ENCODE measurements at places on chromosomes 5 and 9.

DNA sequence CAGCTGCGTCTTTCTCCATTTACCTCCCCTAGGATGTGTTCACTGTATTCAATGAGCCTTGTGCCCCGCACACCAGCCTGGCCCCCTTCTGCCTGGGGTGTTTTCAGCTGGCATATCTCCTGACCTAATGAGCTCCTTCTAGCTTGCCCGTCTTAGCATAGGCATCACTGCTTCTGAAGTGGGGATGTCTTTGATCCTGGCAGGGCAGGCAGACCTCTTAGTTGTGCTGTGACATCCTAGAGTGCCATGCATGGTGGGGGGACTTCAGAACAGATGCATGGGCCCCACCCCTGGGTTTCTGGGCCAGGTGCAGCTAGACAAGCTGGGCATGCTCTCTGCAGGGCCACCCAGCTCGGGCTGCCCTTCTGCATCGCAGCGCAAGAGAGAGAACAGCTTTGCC, 172.7 kb downstream of the GADD45G start:
- DNase-seq, result no peak

DNA sequence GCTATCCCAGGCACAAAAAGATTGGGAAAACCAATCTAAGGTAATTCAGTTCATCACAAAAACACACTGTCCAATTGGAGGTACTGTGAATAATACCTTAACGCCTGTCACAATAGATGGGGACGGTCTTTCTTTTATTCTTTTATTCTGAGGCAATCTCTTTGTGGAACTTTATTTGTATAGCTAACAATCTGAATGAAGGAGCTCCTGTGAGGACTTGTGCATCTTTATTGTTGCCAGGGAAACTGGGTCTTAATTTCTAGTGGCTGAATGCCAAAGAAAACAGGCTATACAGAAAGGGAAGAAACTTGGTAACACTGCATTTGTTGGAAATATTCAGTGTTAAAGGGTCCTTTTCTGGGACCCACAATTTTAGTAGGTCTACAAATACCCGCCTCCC, 546.9 kb upstream of the C9orf72 start:
- DNase-seq, result no peak

DNA sequence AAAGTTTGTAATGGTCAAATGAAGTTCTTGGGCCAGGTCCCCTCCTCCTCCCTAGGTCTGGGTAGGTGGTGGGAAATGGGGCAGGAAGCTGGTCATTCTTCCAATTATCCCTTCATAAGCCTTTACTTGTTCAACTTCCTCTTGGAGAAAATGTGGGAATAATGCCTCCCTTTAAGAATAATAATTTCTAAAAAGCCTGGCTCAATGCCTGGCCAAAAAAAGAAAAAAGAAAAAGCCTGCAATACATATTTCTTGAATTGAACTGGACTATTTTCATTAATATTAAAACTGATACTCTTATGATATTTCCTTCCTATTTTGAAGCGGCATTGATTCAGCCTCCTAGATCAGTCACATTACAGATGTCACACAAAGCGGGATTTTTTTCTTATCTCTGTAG, 600.9 kb downstream of the CCDC171 start:
- DNase-seq, result no peak

- DNase-seq, result no peak
Observed at GRCh38 chr5:94832685-94833084, 214.2 kb downstream of the SLF1 start.

GRCh38 chr5:57725658-57726504, 243.3 kb upstream of the ACTBL2 start:
- no peak for DNase-seq

- no peak for DNase-seq
Observed at GRCh38 chr9:27963836-27964235, 390.6 kb upstream of the C9orf72 start.

GRCh38 chr5:75951716-75952115, 131.5 kb upstream of the SV2C start:
- DNase-seq, result no peak

DNA sequence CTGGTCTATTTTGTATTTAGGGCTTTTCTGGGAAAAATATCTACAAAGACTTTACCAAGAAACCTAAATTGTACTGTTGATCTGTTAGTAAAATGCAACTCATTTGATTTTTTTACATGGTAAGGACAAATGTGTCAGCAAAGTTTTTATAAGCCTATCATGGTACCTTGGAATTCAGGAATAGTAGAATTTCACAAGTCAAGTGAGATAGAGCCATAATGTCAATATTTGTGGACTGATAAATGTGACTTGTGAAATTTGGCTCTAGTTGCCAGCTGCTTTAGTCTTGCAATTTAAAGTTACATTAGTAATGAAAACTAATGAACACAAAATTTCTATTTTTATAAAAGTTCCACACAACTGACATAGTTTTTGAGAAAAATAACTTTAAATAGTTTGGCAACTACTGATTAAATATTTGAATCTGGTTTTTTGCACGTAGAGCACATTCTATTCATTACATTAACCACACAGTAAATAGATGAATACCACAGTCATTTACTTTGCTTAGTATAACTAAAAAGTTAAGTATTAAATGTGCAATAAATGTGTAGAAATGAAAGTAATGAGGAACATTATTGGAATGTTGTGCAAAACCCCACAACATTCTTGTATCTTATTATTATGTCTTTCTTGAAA, 41.2 kb upstream of the RIOK2 start:
- DNase-seq, result no peak

- no peak for DNase-seq
Observed at GRCh38 chr5:155948576-155948975, 378.4 kb upstream of the SGCD start.

DNA sequence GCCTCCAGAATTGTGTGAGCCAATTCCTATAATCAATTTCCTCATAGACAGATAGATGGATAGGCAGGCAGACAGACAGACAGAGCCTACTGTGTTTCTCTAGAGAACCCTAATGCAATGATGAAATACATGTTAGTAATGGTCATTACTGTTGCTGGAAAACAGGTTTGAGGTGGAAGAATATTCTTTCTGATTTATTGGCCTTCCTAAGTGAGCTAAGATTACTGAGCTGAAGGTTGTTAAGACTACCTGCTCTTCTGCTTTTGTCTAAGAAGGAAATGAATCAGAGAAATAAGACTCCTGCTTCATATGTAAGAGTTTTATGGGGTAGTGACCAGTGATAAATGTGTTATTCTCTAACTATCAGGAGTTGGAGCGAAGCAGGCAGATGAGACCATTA, 219.9 kb downstream of the ELAVL2 start:
- no peak for DNase-seq

DNA sequence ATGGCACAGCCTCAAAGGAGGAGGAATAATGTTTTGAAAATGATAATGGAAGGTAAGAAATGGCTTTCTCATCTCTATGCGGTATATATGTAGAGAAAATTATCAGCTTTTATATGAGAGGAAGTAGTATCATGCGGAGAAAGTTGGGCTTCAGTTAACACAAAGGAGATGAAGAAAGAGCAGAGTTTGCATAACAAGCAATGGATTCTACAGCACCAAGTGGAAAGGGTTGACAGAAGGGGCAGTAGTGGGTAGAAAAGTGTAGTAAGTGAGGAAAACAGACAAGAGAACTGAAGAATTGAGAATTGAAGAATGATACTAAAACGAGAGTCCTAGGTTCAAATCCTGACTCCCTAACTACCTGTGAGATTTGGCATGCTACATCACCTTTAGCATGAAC, 51.0 kb downstream of the GNG10 start:
- DNase-seq, result no peak

DNA sequence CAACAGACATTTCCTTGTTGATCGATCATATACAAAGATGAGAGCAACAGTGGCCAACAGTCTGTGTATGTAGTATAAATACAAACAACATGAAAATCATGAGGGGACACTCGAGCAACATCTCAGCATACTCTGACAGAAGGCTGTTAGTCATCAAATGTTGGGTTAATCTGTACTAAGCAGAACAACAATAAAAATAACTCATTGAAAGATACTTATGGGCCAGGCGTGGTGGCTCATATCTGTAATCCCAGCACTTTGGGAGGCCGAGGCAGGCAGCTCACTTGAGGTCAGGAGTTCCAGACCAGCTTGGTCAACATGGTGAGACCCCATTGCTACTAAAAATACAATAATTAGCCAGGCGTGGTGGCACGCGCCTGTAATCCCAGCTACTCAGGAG, 67.3 kb downstream of the SCAI start:
- DNase-seq, result no peak

DNA sequence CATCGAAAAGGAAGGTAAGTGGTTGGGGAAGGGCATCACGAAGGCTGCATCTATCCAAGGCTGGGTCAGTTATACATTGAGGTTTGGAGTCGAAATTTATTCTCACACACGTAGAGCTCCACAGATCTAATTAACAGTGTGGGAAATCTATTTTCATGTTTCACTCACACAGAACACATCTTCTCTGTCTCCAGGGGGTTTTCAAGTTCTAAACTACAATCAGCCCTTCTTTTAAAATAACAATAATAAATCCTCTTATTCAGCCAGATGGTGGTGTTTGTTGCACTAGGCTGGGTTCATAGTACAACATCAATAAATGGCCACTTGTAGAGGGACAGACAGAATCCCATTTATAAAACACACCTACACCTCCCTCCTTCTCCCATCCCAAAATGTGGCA, 174.5 kb upstream of the KLF9 start:
- no peak for DNase-seq

GRCh38 chr5:172798422-172799215, 27.6 kb upstream of the DUSP1 start:
- no peak for DNase-seq

DNA sequence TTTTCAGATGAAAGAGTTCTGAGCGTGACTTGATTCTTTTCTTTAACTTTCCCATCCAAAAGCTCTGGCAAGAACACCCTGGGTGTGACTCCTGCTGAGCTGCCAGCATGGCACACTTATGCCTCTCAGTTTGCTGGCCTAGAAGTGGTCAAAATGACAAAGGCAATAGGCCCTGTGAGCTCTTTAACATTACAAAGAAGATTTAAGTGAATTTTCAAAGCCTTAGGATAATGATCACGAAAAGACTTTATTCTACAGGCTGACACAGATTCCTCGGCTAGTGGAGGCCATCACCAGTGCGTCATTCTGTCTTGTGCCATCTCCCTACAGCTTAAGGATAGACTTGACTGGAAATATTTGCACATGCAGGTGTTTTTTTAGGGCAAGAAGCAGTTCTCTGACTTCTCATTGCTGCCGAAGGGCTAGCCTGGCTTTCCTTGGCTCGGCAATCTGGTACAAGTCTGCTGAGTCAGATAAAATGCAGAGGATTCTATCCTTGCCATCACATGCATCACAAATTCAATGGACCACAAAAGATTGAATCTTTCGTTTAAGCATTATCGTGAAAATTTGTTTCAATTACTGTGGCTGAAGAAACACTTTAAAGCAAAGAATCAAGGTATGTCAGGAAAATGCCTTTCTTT, 311.5 kb downstream of the COX7C start:
- DNase-seq, result no peak

DNA sequence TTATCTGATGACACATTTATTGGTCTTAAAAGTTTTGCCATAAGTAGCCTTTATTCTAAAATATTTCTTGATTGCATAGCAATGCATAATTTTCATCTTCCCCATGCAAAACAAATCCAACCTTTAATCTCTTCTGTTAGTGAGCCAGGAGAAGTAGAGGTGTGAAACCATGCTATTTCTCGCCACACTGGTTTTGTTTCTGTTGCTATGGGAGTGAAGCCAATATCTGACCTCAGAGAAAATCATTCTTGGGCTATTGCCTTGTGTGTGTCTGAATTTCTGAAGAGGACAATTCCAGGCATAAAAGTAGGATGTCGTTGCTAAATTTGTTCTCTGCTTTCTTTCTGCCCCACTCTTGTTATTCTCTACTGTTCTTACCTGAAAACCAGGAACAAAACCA, 183.6 kb downstream of the PTTG1 start:
- DNase-seq, result no peak

- DNase-seq, result no peak
Observed at GRCh38 chr5:178651046-178651810, 24.4 kb upstream of the CLK4 start.

DNA sequence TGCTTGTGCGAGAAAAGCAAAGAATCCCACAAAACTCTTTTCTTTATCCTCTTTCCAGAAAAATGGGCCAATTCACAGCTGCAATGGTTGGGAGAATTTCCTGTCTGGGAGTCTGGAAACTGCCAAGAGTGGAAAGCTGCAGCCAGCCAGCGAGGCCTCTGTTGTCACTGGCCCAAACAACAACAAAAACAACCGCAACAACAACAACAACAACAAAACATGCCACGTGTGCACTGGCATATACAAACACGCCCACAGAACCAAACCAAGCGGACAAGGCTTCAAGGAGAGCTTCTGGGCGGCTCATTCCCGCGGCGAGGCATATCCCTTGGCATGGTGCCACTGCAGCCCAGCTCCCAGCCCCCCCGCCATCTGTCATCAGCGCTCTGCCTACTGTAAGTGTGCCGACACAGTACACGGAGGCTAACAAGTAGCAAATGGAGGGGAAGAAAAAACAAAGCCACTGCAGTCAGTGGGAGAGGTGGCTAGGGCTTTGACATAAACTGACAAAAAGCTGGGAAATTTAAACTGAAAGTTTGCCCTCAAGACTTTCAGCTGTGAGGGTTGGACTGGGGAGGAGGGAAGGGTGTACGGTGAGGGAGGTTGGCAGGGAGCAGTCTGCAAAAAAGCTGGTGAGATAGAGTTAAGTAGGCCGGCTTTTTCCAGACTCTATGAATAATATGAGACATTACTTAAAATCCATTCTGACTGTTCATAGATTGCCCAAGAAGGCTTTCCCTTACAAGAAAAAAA, 165.0 kb upstream of the ZNF462 start:
- DNase-seq, result no peak

DNA sequence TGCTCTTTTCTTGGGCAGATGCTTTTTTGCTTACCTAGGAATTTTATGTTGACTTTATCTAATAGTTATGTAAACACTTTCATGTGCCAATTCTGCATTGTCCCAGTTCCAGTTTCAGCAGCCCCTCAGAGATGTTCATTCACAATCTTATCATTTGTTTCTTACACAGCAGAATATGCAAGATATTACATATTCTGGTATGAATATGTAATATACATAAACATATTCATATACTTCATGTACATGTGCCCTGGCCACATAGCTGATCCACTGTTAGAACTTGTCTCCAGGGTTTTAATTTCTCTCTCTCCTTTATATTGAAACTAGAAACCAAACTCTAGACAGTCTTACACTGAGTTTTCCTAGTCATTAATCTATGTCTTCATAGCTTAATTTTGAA, 90.2 kb upstream of the PARP8 start:
- no peak for DNase-seq

GRCh38 chr5:91150636-91151035, 232.5 kb downstream of the ARRDC3 start:
- DNase-seq, result no peak

DNA sequence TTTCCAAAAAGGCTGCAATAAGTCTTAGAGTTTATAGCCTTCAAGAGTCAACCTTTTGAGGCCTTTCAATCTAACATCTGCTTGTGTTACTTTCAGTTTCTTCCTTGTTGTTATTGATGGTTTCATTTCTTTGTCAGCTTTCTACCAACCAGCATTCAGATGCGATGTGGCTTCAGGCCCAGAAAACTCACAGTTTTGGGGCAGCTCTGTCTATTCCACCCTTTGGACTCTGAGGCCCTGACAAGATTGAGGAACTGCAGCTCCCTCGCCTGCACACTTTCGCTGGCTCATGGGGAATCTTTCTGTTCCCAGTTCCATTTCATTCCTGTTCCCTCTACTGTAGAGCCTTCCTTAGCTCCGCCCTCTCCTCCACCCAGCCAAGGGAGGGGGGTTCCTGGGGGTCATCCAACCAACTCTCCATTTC, 13.3 kb upstream of the WHRN start:
- no peak for DNase-seq

- no peak for DNase-seq
Observed at GRCh38 chr9:16413509-16414016, 456.9 kb downstream of the BNC2 start.

- DNase-seq, result no peak
Observed at GRCh38 chr5:132475987-132476875, 14.3 kb downstream of the IRF1 start.
